Left lobe of liver (tissue), 2 donors: ENCODE measurements at places on chromosomes 2 and 18. TPM values are rescaled to one million over a fixed set of nuclear protein-coding genes. Genes with fewer than 3 reads are reported as not detected.
A peak's percentile ranks its signal among the peaks of the same experiment; 100 is the strongest.

DNA sequence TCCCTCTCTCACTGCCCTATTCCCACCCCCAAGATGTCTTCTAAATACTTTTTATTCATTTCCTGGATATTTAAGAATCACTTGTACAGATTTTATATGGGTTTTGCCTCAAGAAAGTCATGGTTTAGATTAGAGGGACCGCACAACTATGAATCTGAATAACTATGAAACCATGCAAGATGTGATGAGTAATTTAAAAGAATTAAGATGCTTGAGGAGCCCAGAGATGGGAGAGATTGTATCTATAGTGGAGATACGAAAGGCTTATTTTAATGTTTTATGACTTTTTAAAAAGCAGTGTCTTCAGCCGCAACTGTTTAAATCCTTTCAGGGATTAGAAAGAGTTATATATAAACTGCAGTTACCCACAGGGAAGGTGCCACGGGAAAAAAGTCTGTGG, 324.1 kb downstream of the LPIN1 start:
- no peak for DNase-seq

DNA sequence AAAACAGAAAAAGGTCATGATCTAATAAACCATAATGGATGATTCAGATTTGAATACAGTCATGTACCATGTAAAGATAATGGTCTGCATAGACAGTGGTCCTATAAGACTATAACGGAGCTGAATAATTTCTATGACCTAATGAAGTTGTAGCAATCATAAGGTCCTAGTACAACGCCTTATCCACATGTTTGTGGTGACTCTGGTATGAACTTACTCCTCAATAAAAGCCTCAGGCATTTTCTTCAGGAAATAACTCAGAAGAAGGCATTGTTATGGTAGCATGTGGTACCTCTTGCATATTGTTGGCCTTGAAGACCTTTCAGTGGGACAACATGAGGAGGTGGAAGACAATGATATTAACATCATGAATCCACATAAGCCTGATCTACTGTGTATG, 883.3 kb downstream of the CNTNAP5 start:
- no peak for DNase-seq

DNA sequence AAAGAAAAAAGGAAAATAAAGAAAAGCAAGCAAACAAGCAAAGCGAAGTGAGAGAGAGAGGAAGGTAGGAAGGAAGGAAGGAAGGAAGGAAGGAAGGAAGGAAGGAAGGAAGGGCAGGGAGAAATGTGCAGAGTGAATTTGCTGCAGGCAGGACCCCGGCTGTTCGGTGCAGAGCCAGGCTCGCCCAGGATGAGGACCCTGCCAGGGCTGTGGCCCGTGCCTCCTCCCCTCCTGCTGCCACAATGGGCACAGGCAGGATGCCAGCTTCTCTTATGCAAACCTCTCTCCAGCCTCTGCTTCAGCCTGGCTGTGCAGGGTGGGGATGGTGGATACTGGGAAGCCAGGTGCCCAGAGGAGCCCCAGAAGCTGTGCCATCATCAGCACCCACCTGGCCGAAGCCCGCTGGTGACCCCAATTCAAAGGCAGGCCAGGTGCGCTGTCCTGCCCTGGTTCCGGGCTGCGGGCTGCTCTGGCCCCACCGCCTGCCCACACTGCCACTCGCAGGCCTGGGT, 3.2 kb downstream of the GPR17 start:
- no peak for DNase-seq

DNA sequence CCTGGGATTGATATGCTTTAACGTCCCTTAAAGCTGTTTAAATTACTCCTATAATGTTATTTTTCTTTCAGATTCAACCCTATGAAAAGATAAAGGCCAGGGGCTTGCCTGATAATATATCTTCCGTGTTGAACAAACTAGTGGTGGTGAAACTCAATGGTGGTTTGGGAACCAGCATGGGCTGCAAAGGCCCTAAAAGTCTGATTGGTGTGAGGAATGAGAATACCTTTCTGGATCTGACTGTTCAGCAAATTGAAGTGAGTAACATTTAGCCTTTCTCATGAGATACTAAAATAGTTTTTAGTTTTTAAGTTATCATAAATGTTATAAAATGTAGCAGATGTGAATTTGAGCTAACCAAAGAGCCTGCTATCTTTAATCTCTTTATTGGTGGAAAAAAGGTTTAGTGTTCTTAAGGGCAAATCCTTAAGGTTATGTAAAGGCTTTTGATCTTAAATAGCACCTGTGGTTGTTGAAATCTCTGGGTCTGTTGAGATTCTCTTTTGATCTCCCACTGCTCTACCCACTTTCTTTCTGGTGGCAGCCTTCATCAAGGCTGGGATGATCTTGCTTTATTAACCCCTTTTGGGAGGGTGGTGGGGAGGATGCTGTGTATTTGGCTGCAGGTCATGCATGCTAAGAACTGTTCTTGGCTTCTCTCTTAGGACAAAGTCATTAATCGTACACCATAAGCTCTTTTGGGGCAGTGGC, 40.9 kb downstream of the UGP2 start:
- DNase-seq, result no peak

Gene GKN2
- total RNA-seq, result not detected

- DNase-seq, result no peak
These were observed 140.1 kb downstream of the GBX2 start for GRCh38 chr2:236028066-236028465.

DNA sequence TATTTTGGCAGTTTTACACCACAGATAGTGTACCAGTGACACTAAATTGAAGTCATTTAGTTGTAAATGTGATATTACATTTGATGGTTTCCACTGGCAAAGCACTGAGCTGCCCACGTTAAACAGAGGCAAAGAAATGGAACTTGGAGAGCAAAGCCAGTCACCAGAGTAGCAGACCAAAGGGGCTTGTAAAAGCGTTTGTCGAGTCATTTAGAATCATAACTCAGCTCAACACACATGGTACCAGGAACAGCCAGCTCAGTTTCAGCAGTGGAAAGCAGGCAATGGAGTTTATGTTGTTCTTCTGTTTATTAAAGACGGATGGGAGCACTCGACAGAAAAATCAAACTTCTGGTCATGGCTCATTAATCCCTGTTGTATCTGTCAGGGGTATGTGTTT, 91.2 kb downstream of the POU3F3 start:
- DNase-seq, result no peak

- DNase-seq, result peak; percentile 31
These were observed 12.7 kb downstream of the INPP5D start for GRCh38 chr2:233072838-233073237.

GRCh38 chr2:134630504-134631159, 88.2 kb downstream of the TMEM163 start:
- DNase-seq, result no peak

- no peak for DNase-seq
These were observed 27.4 kb upstream of the EIF2AK3 start for GRCh38 chr2:88654714-88655113.

Gene EVX2
- total RNA-seq, result not detected

DNA sequence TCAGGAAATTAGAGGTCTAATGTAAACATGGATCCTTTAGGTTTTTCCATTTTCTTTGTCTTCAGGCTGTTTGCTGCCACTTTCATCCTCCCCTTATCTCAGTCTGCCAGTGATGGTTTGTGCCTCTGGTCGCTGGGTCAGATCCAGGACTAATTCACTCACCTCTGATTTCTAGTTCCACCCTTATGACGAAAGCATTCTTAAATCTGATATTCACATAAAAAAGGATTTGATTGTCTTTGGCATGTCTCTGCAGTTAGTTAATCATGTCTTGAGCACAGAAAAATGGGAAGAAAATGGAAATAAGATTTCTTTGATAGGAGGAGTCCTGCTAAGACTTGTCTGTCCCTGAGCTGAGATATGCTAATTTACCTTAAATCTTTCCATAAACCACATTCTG, 4.6 kb downstream of the IL1RL1 start:
- DNase-seq, result no peak

Gene LHCGR
- total RNA-seq, result not detected

DNA sequence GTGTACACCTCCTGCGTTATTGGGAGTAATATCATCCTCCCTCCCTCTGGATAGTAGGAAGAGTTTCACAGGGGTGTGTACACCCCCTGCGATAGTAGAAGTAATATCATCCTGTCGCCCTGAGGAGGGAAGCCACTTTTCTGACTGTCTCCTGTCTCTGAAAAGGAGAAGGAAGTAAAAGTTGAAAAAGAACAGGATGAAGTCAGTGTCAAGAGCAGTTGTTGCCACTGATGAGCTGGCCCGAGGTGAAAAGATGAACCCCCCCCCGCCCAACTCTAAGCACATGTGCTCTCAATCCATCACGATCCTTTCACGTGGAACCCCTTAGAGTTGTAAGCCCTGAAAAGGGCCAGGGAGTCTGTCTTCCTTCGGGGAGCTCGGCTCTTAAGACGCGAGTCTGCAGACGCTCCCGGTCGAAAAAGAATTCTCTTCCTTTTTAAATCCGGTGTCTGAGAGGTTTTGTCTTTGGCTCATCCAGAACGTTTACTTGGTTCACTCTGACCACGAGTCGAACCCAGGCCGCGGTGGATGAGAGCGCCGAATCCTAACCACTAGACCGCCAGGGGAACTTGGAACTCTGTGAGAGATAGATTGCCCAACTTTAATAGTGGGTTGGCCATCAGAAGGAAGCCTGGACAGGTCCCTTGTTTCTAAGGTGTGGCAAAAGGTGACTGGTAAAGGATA, 22.4 kb upstream of the NAGK start:
- no peak for DNase-seq

Gene NPHP1
- 0.15 TPM for total RNA-seq

DNA sequence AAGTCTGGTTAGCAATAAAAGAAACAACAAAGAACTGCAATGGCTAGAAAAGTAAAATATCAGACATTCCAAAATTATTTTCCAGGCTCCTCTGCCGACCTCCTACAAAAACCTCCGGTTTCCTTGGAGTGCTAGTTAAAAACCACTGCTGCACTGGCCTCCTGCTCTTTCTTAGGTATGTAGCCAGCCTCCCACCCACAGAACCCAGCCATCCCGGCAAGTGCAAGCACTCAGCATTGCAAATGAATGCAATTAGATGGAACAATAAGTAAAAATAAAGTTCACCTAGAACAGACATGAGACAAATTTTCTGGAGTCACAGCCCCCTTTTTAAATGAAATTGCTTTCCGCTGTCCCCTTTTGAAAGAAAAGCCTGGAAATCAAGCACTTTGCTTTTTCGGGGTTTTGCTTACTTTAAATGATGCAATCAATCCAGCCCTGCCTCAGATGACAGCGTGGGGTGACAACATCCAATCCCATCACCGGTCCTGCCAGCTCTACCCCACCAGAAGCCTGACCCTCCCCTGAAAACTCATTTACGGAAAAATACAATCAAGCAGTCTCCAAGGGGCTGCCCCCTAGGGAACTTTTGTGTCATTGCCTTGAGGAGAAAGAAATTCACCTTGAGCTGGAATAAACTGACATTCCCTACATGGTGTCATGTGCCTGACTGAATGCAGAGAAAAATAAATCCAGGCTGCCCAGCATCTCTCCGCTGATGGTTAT, 199.8 kb downstream of the EPHA4 start:
- no peak for DNase-seq

- DNase-seq, result no peak
These were observed 651 bp downstream of the STK17B start for GRCh38 chr2:196170606-196171247.

Gene SNTG2
- total RNA-seq, result not detected

Gene OXER1
- 29.7 TPM for total RNA-seq

- DNase-seq, result no peak
These were observed 23.7 kb upstream of the SPTBN1 start for GRCh38 chr2:54432251-54433015.

Gene CCDC85A
- 0.08 TPM for total RNA-seq

Gene ANTXR1
- 2.2 TPM for total RNA-seq

- no peak for DNase-seq
These were observed 20.8 kb upstream of the IL1RL1 start for GRCh38 chr2:102290594-102290993.

Gene ARMC9
- 1.9 TPM for total RNA-seq
